ENCODE measurements at places on chromosomes 7 and 10. TPM values are rescaled to one million over a fixed set of nuclear protein-coding genes. Genes with fewer than 3 reads are reported as not detected.

- peaks cover 26% of the 10 kb centered on the region for H3K4me1 ChIP-seq
- no peak for DNase-seq
- no peaks in the 10 kb centered on the region for H3K36me3 ChIP-seq
- peak overlapping the region; percentile 96 for H3K4me3 ChIP-seq
- H3K27me3 ChIP-seq, result no peaks in the 10 kb centered on the region
Observed at GRCh38 chr10:5813091-5813340, 218 bp downstream of the GDI2 start.

DNA sequence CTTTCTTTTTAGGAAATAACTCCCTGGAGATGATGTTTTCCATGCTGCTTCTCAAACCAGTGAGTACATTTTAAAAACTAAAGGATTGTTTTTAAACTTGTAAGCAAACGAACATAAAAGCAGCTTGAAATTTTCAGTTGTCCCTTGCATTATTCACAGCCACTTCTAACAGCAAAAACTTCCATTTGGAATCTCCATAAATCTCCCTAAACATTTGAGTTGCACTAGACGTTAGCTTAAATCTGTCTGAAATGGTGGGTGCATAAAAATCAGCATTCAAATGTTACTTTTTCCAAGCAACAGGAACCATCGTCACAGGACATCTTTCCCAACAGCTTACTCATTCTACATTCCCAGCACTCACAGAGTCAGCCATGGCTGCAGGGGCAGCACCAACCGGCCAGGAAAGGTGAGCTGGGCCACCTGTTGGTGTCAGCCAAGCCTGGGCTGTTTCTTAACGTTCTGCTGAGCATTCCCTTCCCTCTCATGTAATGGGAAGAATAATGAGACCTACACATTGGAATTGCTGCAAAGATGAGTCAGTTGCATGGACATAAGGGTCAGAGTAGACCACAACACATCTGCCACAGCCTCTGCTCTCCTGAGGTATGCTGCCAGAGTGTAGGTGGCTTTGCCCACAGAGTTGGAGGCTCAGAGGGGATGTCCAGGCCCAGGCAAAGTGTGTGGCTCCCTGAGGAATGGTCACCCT lies 163.2 kb downstream of the TNS3 start:
- no peaks in the 10 kb centered on the region for H3K4me1 ChIP-seq
- H3K27ac ChIP-seq, result no peak overlapping the region
- peaks cover 63% of the 10 kb centered on the region for H3K36me3 ChIP-seq
- H3K27me3 ChIP-seq, result no peaks in the 10 kb centered on the region

GRCh38 chr7:7219216-7219615 lies 36.9 kb downstream of the C1GALT1 start:
- DNase-seq, result no peak
- no peaks in the 10 kb centered on the region for H3K36me3 ChIP-seq
- H3K4me1 ChIP-seq, result peaks cover 10% of the 10 kb centered on the region
- H3K27ac ChIP-seq, result no peak overlapping the region

DNA sequence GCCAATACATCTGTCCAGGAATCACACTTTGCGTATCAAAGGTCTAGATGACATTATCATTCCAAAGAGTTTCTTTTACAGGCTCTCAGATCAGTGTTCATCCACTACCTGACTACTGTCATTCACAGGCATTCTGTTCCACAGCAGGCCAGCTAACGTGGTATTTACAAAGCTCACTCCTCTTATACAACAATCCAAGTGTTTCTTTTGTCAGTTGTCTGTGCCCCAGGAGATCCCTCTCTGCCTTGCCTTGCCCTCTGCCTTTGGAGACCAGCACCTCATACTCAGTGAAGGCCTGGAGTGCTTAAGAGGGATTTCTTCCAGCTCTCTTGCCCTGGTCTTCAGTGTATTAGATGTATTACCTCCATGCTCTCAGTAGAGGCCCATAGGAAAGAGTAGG lies 34.6 kb upstream of the CC2D2B start:
- no peaks in the 10 kb centered on the region for H3K27me3 ChIP-seq
- no peak overlapping the region for H3K27ac ChIP-seq
- no peak overlapping the region for H3K4me3 ChIP-seq
- no peak for DNase-seq
- no peaks in the 10 kb centered on the region for H3K4me1 ChIP-seq
- no peaks in the 10 kb centered on the region for H3K36me3 ChIP-seq

DNA sequence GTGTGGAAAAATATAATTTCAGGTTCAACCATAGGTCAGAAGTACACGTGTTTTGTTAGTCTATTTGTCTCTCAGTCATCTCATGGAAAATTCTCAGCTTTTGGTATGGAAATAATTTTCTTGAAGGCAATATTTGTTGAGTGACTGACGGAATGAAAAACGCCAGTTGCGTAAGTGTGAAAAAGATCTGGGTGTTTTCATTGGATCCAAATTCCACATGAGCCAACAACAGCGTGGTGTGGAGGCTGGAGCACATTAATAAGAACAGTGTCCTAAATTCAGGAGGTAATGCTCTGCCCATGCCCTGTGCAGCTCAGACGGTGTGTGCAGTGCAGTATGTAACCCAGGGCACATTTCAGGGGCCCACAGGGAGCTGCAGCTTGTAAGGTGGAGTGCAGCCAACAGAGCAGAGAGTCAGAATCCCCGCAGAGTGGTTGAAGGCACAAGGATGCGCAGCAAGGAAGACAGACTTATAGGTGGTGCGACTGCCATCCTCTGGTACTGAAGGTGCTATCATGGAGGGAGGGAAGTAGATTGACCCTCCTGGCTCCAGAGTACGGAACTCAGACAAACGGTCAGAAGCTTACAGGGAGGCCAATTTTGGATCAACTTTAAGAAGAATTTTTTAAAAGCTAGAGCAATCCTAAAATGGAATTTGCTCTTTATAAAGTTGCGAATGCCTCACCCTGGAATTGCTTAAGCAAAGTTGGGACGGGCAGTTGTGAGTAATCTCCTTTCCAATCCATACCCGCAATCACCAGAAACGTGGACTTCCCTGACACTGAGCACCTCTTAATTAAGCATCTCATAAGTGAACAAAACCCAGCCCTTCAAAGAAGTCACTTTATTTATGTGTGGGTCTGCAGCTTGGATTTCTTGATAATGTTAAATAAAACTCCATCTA lies 38.0 kb downstream of the EGFR start:
- H3K4me3 ChIP-seq, result no peak overlapping the region
- no peak overlapping the region for H3K27ac ChIP-seq
- no peaks in the 10 kb centered on the region for H3K27me3 ChIP-seq
- peaks cover 43% of the 10 kb centered on the region for H3K4me1 ChIP-seq

- peaks cover 10% of the 10 kb centered on the region for H3K4me1 ChIP-seq
- no peak overlapping the region for H3K4me3 ChIP-seq
- H3K27me3 ChIP-seq, result no peaks in the 10 kb centered on the region
- peak; percentile 47 for DNase-seq
Observed at GRCh38 chr7:132291481-132291880, 284.8 kb downstream of the PLXNA4 start.

DNA sequence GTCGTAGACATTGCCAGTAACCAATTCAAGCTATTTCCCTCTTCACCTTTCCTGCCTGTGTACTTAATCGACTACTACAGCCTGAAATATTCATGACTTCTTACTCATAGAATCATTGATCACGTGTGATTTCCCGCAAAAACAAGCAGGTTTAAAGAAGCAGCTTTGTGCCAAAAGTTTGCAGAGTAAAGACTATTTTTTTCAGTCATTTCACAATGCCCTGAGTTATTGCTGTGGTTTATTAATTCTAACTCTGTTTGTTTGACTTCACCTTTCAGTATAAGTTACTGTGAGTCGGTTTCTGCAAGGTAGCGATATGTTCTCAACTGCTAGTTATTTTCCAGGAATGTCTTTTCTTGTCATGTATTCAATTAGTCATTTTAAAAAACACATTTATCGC lies 995.3 kb downstream of the SORCS1 start:
- no peak overlapping the region for H3K4me3 ChIP-seq
- H3K27me3 ChIP-seq, result peaks cover 16% of the 10 kb centered on the region
- H3K36me3 ChIP-seq, result no peaks in the 10 kb centered on the region

GRCh38 chr10:9243941-9244411 lies 1189.5 kb downstream of the GATA3 start:
- H3K27ac ChIP-seq, result no peak overlapping the region
- H3K4me1 ChIP-seq, result no peaks in the 10 kb centered on the region
- no peak for DNase-seq
- no peaks in the 10 kb centered on the region for H3K36me3 ChIP-seq
- peaks cover 16% of the 10 kb centered on the region for H3K27me3 ChIP-seq
- no peak overlapping the region for H3K4me3 ChIP-seq

DNA sequence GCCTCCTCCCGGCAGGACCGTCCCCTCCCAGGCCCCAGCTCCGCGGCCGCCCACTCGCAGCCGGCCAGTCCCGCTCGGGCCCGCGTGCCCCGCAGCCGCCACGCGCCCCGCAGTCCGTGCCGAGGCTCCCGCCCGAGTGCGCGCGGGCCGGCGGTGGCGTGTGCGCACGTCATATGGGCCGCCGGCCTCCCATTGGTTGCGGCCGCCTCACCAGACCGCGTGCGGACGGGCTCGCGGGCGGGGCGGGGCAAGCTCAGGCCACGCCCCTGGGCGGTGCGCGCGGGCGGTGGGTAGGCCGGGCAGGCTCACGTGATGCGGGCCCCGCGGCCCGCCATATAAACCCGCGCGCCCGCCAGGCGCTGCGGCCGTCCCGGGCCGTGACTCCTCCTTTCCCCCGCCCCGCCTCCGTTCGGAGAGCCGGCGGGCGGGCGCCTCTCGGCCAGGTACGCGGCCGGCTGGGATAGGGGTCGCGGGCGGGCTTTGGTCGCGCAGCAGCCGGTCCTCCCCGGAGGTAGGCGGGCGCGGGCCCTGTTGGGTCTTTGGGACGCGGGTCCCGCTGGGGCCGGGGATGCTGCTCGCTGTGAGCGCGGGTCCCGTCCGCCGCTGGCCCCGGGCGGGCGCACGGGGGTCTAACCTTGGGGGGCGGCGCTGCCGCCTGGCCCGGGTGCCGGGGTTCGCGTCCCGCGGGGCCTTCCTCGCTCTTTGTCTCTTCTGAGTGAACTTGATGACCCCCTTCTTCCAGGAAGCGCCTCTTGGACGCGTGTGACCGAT lies at the start of gene INSIG1:
Gene INSIG1, plus strand, starts transcription at position 362 of the 771 bp plus-strand sequence. Its CDS starts 408 bp downstream, at position 770.
- H3K4me1 ChIP-seq, result peaks cover 31% of the 10 kb centered on the region
- peaks cover 8% of the 10 kb centered on the region for H3K36me3 ChIP-seq
- peak within 1 kb of the TSS; percentile 91 for H3K27ac ChIP-seq
- H3K27me3 ChIP-seq, result no peaks in the 10 kb centered on the region
- DNase-seq, result peak; percentile 94
- peak within 1 kb of the TSS; percentile 74 for H3K4me3 ChIP-seq

The INA gene
- total RNA-seq, result not detected

The ANXA11 gene
- total RNA-seq, result 520 TPM

The SFRP4 gene
- total RNA-seq, result not detected

The RPEL1 gene
- not detected for total RNA-seq
